Hematopoietic multipotent progenitor cell treated with erythropoietin and hydrocortisone succinate and interleukin-3 and kit ligand, for 6 days (in vitro differentiated cells): ENCODE measurements at places on chromosomes 4 and X.

DNA sequence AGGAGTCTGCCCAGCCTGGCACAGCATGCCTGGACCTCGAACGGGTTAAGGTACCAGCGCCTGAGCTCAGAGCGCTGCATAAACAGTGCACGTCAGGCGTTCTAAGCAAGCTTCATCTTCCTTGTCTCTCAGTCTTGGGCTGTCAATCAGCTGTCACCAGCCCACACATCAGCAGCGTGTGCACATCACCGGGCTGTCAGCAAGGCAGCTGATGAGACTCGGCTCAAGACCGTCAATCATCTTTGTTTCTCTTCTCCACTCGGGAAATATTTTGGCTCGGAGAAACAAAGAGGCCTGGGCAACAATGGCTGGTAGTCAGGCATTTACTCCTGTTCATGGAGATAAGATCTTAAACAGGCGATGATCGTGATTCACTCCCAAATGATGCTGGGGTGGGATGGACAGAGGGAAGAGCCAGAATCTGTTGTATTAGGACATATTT lies 141.3 kb downstream of the LDB2 start:
- DNase-seq: no peak

DNA sequence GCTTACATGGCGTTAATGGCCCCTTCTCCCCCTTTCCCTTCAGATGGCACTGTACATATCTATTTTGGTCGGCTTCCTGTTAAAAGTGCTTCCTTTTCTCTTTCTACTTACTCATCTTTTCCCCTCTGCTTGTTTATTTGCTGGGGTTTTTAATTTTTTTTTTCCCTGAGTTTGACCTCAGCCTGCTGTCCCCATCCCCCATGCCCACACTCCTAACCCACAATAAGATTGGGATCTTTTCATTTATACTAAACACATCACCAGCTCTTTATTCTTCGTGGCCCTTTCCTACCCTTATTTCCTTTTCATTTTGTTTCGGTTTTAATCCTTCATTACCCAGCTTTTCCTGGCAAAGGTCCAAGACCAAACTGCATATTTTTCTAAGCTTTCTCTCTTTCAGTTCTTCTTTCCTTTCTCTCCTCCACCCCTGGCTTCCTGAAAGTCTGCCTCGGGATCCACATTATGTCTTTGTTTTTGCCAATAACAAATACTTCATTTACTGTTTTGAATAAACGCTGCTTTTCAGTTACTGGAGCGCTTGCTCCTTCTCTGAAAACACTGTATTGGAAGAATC lies 152.0 kb upstream of the USP9X start:
- DNase-seq: peak; percentile 66

- DNase-seq: no peak
Measured at GRCh38 chr4:88908003-88908402, 149.0 kb downstream of the FAM13A start.

- DNase-seq: no peak
Measured at GRCh38 chr4:83922402-83922801, 386.5 kb downstream of the GPAT3 start.

GRCh38 chr4:156999175-156999517 lies 27.5 kb upstream of the PDGFC start:
- DNase-seq: peak; percentile 85

DNA sequence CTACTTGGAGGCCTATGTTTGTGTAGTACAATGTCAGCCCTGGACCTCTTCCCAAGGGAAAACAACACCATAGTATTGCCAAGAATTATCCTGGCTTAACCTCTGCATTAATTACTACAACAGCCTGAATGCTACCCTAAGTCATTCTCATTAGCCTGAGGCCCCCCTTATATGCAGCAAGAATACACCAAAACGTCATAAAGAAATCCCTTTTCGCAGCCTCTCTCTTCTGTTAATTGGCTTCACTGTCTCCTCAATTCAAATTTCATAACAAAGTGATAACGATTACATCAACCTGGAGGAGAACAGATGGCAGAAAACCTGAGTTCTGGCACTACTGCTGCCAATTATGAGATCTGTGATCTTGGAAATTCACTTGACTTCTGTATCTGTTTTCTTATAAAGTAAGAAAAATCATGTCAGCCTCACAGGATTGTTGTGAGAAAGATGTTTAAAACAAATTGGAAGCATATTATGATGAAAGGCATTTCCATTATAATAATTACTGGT lies 1663.1 kb downstream of the STIM2 start:
- no peak for DNase-seq

- DNase-seq: no peak
Measured at GRCh38 chrX:73758250-73758649, 195.3 kb downstream of the CHIC1 start.

DNA sequence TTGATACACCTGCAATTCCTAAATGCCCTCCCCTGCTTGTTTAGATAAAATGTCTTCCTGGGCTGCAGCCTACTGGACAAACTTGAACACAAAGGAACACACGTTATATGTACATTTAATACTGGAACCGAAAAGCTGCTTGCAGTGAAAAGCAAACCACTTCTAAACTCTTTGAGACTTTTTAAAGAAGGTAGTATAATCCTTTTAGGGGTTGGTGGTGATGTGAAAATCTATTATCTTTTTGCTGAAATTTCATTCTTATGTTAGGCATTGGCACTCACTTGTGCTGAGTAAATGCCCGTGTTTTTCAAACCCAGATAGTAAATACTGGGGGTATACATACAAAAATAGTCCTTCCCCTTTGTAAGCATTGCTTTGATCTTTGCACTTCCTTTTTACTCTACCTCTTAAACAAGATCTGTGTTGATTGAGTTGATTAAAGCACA lies 2.2 kb downstream of the NFKB1 start:
- DNase-seq: peak; percentile 42

DNA sequence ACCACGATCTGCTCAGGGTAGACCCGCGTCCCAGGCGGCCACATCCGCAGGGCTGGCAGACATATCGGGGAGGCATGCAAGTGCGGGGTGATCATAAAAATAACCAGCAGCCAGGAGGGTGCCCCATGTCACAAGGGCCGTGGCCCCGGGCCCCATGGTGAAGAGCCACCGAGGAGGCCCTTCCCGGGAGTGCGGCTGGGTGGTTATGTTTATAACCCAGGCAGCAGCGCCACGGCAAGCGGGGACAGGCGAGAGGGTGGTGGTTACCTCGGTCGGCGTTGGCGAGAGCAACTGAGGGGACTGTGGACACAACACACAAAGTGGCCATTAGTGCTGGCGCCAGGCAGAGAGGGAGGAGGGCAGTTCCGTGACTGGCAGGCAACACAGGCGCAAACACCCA lies 92.7 kb upstream of the AFAP1 start:
- DNase-seq: no peak

- DNase-seq: no peak
Measured at GRCh38 chr4:111839141-111839540, 306.1 kb upstream of the FAM241A start.

DNA sequence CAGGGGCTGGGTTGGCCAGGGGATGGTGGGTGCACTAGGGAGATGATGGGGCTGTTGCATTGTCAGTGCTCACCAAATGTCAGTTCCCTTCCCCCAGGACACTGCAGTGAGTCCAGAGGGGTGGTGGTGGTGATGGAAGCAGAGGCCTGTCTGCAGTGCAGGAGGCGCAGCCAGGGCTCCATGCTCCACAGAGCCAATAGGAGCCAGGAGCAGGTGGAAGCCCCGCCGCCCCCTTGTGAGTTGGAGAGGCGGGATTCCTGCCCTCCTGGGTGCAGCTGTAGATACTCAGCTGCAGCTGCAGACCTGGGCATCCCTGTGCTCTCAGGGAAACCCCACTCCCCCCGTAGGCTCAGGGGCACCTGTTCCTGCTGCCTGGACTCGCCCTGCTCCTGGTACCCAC lies 284.7 kb downstream of the EVC2 start:
- no peak for DNase-seq

DNA sequence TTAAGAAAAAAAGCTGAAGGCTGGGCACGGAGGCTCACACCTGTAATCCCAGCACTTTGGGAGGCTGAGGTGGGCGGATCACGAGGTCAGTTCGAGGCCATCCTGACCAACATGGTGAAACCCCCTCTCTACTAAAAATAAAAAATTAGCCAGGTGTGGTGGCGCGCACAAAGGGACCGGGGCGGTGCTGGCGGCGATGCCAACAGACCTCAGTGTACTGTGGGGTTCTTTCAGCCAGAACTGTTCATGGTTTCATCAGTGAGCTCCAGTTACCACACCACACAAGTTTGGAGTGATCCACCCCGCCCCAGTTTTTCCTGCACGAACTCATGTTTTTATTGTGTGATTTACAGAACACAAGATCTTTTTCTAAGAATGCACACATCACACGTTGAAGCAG lies 21.2 kb upstream of the IRAK1 start:
- DNase-seq: no peak

DNA sequence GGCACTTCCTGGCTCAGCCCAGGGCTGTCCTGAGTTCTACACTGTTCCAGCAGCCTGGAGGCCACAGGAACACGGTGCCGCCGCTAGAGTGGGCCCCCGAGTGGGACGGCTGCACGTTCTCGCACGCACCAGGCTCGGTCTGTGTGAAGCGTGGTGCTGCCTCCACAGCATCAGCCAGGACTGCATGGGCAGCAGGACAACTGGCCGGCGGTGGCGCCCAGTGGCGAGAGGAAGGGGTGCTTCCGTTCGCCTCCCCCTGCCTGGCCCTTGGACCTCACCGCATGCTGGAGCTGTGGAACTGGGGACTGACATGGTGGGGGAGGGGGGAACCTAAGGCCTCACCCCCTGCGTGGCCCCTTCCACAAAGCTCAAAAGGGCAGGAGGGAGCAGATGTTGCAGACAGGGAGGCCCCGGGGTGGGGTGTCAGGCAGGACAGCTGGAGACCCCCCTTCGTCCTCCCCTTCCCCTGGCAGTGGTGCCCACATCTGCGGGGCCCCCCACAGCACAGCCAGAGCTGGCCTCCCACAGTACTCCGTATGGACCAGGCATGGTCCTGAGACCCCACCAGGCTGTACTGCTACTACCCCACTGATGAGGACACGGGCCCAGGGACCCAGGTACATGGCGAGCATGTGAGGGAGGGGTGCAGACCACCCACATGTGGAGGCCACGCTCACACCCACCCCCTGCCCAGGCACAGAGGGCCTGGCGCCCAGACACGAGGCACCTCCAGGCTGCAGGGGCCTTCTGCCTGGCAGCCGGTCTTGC lies 58.5 kb downstream of the ACOX3 start:
- DNase-seq: no peak

GRCh38 chr4:18321956-18322530 lies 300.5 kb upstream of the LCORL start:
- no peak for DNase-seq

DNA sequence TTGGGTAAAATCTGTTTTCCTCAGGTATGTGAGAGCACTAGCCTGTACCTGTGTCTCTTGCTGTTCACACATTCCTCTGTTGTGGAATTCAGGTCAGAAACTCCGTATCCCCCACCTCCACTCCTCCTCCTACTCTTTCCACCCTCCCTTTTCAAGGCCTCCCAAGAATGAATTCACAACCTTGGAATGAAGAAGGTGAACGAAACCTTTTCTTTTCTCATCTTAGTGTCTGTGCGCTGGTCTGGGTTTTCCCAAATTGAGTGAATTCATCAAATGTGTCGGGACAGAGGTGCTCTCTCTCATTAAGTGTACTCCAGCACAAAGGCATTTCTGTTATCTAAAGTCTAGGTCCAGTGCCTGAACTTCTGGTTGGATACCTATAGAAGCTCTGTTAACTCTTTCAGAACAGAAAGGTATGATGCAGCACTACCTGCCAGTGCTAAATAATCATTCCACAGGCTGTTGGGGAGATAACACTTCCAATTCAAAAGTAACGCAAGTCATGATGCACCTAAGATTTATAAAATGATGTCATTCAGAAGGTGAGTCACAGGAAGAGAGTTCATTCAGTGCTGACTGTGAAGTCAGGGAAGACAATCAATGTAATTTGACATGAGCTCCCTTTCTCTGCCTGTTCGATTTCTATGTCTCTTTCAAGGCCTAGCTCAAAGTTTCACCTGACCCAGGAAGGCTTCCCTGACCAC lies 41.9 kb downstream of the COL4A6 start:
- DNase-seq: no peak

DNA sequence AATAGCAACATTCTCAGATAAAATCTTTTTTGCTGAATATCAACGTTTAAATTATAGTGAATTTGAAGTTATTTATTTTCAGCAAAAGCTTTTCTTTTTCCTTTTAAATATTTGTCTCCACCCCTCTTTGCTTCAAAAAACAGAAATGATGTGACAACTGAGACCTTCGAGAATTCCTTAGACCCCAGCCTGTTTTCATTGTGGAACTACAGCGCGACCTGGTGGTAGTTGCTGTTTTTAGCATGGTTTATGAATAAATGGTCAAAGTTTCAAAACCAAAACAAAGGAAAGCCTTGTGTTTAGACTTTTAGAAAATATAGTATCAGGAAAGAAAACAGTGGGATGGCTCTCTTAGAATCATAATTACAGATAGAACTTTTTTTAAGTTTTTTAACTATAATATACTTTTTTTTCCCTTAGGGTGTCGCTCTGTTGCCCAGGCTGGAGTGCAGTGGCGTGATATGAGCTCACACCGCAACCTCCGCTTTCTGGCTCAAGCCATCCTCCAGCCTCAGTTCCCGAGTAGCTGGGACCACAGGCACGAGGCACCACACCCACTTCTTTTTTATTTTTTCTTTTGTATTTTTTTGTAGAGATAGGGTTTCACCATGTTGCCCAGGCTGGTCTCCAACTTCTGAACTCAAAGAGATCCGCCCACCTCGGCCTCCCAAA lies 26.8 kb upstream of the TMEM184C start:
- DNase-seq: peak; percentile 75

GRCh38 chrX:43976205-43976604 lies 3.0 kb upstream of the NDP start:
- DNase-seq: no peak

- DNase-seq: no peak
Measured at GRCh38 chr4:76620723-76621468, 185.9 kb downstream of the SHROOM3 start.

DNA sequence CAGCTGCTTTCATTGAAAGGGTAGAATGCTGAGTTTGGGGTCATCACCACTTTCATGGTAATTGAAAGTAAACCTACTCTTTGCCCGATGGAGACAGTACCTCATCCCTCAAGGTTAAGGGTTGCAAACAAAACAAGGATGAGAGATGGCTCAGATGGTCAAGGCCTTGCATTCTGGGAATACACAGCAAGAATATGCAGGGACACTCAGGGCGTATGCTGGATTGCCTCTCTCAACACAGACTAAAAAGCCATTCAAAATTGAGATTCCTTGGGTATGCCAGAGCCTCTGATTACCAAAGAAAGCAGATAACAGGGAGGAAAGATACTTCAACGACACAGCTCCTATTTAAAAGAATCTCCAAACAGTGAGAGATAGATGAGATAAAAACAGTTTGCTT lies 310.4 kb downstream of the ARAP2 start:
- DNase-seq: no peak

- DNase-seq: no peak
Measured at GRCh38 chr4:24693636-24694035, 101.7 kb upstream of the SOD3 start.

- no peak for DNase-seq
Measured at GRCh38 chrX:29531336-29531735, 684.0 kb upstream of the MAGEB2 start.

GRCh38 chr4:54322818-54323417 lies 93.8 kb downstream of the PDGFRA start:
- peak; percentile 90 for DNase-seq

GRCh38 chrX:98141466-98141865 lies 1257.8 kb downstream of the RPA4 start:
- no peak for DNase-seq
